Activated naive CD4-positive, alpha-beta T cell treated with Interleukin-2 at 50 U/mL for 16 hours (primary cell): ENCODE measurements at places on chromosomes 5 and 9.

DNA sequence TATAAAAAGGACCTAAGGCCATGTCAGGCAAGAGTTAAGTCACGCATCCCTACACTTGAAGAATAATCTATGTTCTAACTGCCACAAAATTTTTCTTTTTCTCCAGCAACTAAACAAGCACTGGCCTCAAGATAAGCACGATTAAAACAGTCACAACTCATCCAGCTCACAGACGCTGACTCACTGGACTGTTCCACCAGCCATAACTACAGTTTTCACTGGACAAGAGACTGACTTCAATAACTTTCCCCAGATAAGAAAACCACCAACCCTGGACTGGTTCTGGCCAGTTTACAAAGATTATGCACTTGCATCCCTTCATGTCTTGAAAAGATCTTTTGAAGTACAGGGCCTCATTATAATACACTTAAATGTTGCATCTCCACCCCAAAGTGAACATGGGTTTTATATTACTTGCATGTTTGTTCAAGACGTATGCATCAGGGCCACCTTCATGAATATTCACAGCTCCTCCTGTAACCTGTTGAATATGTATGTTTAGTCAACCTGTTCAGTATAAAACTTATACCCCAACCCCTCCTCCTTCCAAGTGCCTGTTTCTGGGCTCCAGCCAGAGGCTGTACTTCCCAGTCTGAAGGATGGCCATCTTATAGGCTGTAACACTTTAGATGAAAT, 129.3 kb upstream of the EPB41L4A start:
- no peak for DNase-seq

- no peak for DNase-seq
These were observed 476.4 kb downstream of the KIF4B start for GRCh38 chr5:155489949-155490348.

DNA sequence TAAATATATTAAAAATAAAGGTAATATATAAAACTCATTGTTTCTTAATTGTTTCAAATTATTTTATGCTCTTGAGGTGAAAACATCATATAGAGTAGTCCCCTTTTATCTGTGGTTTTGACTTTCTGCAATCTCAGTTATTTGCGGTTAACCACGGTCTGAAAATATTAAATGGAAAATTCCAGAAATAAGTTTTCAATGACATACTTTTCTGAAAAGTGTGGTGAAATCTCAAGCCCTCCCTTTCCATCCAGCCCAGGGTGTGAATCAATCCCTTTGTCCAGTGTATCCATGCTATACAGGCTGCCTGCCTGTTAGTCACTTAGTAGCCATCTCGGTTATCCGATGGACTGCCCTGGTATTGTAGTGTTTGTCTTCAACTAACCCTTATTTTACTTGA, 546.7 kb upstream of the DMAC1 start:
- no peak for DNase-seq

DNA sequence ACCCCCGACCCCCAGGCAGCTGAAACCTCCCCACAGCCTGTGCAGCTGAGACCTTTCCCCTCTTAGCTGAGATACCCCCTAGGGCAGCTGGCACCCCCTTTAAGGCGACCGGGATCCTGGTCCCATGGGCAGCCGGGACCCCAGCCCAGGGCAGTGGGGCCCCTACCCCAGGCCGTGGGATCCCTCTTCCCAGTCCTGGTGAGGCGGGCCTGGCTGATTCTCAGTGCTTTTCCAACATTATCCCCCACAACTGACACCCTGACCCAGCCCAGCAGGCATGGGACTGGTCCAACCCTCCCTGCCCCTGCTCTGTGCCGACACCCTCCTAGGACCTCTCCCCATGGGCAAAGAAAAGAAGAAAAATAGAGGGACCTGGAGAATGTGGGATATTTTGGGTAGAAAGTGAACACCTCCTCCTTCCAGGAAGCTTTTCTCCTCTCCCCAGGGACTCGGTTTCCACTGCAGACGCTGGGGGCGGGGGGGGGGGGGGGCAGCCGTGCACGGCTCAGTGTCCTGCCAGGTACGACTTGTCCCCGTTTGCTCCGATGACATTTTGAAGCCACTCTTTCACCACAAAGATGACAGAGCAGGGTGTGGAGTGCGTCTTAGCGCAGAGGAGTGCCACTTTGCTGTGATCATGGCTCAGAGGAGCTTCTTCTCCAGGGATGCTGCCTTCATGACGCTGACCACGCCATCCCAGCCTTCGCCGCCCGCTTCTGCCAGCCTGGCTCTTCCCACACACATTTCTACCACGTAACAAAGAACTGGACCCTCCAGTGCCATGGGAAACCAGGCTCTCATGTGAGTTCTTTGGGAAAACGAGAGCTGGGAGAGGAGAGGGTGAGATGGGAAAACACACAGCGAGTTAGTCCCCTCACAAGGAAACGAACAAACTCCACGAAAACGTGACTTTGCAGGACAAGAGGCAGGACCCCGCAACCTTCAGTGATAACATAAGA, 47.5 kb downstream of the MRPL36 start:
- no peak for DNase-seq

DNA sequence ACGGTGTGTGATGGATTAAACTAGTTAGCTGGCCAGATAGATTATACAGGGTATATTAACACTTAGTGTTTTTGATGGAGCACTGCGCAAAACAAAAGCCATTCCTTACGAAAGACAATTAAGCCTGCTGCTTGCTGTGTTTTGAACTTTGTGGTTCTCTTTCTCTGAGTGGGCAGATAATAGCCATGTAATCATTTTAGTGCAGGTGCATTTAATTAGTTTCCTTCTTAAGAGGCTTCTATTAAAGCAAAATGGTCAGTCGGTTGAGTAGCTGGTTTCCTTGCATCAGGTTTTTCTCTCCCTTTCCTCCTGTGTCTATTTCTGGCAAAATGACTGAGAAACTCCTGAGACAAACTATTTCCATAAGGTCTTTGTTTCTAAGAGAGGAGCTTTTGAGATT, 512.5 kb downstream of the DMAC1 start:
- DNase-seq, result no peak

GRCh38 chr5:139422307-139422893, 16.9 kb downstream of the DNAJC18 start:
- DNase-seq, result peak; percentile 44

- DNase-seq, result no peak
These were observed 25.1 kb downstream of the ACSL6 start for GRCh38 chr5:131986161-131986912.

DNA sequence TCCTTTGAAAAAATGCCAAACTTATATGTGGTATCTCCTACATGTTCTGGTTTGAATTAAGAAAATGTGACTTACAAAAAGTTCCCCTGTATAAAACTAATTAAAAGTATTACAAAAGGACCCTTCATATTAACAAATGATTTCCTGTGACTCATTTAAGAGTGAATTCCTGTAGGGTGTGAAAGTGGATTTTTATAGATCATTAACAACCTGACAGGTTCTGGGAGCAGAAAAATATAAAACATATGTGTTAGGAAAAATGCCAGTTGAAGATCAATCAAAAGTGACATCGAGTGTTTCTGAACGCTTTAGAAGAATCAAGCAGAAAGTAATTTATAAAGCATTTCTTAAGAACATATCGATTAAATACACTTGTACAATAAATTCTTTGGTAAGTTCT, 35.5 kb downstream of the CAMK4 start:
- DNase-seq, result no peak

DNA sequence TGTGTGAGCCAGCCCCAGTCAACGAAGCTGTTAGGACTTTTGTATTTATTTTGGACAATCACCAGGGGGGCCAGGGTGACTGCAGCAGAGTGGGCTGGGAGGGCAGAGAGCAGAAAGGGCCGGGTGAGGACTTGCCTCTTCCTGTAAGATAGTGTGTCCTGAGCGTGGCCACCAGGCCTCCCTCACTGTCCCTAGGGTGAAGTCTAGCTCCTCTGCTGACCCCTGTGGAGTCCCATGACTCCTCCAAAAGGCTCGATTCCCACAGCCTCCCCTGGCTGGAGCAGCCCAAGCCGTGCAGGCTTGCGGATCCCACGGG, 147.8 kb downstream of the RXRA start:
- DNase-seq, result no peak

- DNase-seq, result no peak
These were observed 301.1 kb upstream of the PTGER4 start for GRCh38 chr5:40378396-40379177.

DNA sequence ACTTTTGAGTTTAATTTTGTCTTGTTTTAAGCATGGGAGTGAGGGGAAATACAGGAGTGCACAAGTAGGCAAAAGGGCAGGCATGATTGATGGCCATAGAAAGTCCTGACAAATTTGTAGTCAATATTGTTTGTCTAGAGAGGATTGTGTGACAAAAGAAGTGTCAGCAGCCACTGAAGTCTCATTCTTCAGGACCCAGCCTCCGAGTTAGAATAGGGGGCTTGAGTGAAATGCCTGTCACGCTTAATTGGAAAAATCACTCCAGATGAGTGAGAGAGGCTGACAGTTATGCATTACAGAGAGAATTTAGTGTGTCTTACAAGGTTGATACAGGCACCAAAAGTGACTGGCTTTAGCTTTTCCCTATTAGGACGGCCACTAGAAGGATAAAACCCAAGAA, 81.9 kb upstream of the RPS23 start:
- DNase-seq, result no peak

DNA sequence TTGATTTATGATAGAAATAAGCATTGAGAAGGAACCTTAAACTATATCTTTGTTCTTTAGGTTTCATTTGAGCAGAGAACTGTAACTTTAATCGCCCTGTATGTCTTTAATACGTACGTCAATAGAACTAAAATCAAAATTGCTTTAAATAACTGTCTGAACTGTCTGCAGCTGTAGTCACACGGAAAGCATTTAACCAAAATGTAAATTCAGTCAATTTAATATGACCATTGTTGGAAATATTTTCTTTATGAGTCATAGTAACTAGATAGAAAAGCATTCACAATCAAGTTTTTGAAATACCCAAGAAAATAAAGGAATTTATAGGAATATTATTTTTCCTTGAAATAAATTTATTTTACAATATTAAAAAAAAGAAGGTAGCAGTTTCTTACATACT, 157.1 kb upstream of the CDH6 start:
- DNase-seq, result no peak

GRCh38 chr5:131581702-131582101, 53.3 kb downstream of the RAPGEF6 start:
- DNase-seq, result no peak

DNA sequence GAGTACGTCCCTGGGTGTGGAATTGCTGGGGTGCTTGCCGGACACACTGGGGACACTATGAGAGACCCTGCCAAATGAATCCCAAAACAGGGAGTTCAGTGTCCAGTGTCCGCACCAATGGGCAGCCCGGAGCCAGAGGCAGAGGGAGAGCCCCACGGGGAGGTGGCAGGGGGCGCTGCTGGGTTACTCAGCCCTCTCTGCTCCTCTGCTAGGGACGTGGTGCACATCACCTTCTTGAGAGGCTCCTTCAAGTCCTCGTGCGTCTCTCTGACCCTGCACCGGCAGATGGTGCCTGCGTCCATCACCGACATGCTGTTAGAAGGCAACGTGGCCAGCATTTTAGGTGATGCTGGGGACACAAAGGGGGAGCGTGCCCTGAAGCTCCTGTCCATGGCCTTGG, 20.8 kb downstream of the STKLD1 start:
- no peak for DNase-seq

- no peak for DNase-seq
These were observed 158.1 kb upstream of the HMHB1 start for GRCh38 chr5:143653766-143654282.

DNA sequence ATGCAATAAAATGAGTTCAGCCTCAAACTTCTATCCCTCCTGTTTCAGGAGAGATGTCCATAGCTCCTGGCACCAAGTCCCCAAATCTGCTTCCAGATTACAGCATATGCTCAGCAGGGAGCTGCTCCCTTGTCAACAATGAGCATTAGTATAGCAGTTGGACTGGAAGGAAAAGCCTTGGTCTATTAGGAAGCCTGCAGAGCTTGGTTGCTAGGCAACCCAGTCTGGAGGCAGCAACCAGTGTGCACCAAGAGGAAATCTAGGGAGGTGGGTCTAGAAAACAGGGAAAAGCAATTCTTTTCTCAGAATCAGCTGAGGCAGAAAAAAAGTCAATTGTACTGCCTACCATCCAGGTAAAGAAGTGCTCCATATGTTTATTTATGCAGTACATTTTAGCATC, 229.5 kb upstream of the NMUR2 start:
- DNase-seq, result no peak

GRCh38 chr5:9512457-9512856, 33.4 kb downstream of the SEMA5A start:
- DNase-seq, result no peak

- no peak for DNase-seq
These were observed 87.0 kb upstream of the ATG10 start for GRCh38 chr5:81884871-81885270.

- DNase-seq, result no peak
These were observed 39.8 kb downstream of the PTAR1 start for GRCh38 chr9:69719983-69720382.

- no peak for DNase-seq
These were observed 14.4 kb downstream of the ACER2 start for GRCh38 chr9:19423163-19423562.

GRCh38 chr5:176578391-176578808, 29.3 kb downstream of the CDHR2 start:
- peak; percentile 52 for DNase-seq

GRCh38 chr9:123743737-123744136, 186.2 kb downstream of the DENND1A start:
- DNase-seq, result no peak

- DNase-seq, result no peak
These were observed 163.6 kb downstream of the SPATA31D1 start for GRCh38 chr9:82152181-82152580.

DNA sequence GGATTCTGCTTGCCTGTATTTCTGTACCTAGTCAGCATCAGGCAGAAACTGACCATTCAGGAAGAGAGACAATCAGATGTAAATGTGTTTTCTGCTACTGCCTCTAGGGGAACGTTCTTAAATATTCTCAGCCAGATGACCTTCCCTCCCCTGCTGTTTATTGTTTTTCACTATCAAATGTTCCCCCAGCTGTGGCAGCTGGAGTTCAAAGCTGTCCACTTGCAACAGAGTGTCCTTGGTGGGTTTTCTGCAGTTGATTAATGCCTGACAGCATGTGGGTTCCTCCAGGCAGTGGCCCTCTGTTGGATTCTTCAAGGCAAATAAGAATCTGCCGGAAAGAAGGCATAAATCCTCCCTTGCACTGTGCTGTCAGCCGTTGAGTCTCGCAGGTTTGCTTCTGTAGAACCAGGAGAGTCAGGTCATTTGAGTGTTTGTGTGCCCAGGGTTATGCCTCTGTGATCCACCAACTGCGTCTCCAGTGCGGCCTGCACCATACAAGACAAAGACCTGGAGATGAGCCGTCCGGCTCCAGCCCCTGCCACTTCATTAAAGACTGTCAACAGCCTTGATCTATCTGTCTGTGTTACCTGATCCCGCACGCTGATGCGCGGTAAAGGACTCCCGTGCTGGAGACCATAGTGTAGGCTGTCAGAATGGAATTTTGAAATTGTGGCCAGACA, 203.4 kb downstream of the GADD45G start:
- DNase-seq, result no peak

- DNase-seq, result no peak
These were observed 121.0 kb upstream of the RGS7BP start for GRCh38 chr5:64384765-64385164.

- DNase-seq, result no peak
These were observed 3.1 kb upstream of the RABL6 start for GRCh38 chr9:136804509-136805206.

- DNase-seq, result no peak
These were observed 22.4 kb downstream of the ZDHHC11B start for GRCh38 chr5:761854-762710.

GRCh38 chr5:178564397-178564796, 25.8 kb downstream of the COL23A1 start:
- DNase-seq, result no peak

- DNase-seq, result no peak
These were observed 125.5 kb upstream of the IFNE start for GRCh38 chr9:21607576-21607975.

GRCh38 chr9:131233556-131233955, 42.8 kb downstream of the FAM78A start:
- peak; percentile 47 for DNase-seq
